ENCODE measurements at places on chromosomes 3 and 15.
A peak's percentile ranks its signal among the peaks of the same experiment; 100 is the strongest.

- DNase-seq: no peak
Measured at GRCh38 chr3:119570229-119570628, 9.1 kb upstream of the ADPRH start.

GRCh38 chr15:49060710-49061495 is 14.7 kb upstream of the SECISBP2L start:
- no peak for DNase-seq

DNA sequence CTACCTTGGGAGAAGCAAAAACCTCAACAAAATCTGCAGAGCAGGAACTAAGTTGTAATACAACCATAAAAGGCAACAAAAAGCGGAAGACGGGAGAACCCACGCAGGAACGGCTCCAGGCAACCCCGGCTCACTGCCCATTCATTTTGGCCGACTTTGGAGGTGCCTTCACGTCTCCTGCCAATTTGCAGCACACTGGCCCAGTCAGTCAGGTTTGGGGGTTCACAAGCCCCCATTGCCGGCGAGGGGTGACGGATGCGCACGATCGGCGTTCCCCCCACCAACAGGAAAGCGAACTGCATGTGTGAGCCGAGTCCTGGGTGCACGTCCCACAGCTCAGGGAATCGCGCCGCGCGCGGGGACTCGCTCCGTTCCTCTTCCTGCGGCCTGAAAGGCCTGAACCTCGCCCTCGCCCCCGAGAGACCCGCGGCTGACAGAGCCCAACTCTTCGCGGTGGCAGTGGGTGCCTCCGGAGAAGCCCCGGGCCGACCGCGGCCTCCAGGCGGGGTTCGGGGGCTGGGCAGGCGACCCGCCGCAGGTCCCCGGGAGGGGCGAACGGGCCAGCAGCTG is 463 bp downstream of the TERC start:
- DNase-seq: peak; percentile 42

DNA sequence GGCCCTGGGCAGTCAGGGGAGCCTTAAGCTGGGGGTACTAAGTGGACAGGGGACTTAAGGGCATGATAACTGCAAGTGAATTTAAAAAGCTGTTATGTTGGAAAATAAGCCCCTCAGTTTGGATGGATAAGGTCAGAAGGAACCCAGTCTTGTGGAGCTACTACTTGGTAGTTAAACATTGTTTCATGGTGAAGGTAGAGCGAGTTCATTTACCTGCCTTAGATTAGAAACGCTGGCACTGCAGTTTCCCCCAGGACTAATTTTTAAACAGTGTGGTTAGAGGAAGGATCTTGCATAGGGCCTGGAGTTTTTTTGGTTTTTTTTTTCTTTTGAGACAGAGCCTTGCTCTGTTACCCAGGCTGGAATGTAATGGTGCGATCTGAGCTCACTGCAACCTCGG is 31.2 kb downstream of the TRIM71 start:
- DNase-seq: no peak

- DNase-seq: no peak
Measured at GRCh38 chr3:38984110-38984509, 67.6 kb downstream of the SCN11A start.

- no peak for DNase-seq
Measured at GRCh38 chr3:186839874-186840641, 2.5 kb upstream of the ADIPOQ start.

All from stimulated activated CD8-positive, alpha-beta memory T cell treated with anti-CD3 and anti-CD28 coated beads, Interleukin-15, amount 100 ng/mL, for 24 hours (primary cell).